Stimulated activated CD4-positive, alpha-beta T cell treated with anti-CD3 and anti-CD28 coated beads, Interleukin-12 subunit alpha, Interleukin-12 subunit beta, amount 100 ng/mL, for 4 hours (primary cell): ENCODE measurements at places on chromosomes 16 and 17.
A peak's percentile ranks its signal among the peaks of the same experiment; 100 is the strongest.

GRCh38 chr16:12099451-12100123 lies 123.1 kb downstream of the SNX29 start:
- no peak for DNase-seq

DNA sequence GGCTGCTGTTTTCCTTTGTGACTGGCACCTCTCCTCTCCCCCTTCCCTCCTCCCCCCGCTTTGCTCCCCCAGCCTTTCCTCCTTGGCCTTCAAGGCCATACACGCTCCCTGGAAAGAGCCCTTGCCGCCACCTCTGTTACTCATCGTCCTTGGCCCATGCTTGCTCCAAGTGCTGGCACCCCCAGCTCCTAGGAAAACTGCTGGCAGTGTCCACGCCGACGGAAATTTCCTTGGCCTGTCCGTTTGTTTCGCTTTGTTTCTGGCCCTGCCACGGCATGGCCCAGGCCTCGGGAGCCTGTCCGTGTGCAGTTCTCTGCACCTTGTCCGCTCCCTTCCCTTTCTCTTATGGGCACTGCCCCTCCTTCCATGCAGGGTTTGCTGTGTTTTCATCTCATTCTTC lies 18.0 kb downstream of the CA5A start:
- DNase-seq, result no peak

DNA sequence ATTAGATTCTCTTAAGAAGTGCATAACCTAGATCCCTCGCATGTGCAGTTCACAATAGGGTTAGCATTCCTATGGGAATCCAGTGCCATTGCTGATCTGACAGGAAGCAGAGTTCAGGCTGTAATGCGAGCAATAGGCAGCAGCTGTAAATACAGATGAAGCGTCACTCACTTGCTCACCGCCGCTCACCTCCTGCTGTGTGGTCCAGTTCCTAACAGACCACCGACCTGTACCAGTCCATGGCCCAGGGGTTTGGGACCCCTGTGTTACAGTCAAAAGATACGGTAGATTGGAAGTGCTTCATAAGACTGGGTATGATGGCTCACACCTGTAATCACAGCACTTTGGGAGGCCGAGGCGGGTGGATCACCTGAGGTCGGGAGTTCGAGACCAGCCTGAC lies 2.8 kb downstream of the STAT5A start:
- no peak for DNase-seq

DNA sequence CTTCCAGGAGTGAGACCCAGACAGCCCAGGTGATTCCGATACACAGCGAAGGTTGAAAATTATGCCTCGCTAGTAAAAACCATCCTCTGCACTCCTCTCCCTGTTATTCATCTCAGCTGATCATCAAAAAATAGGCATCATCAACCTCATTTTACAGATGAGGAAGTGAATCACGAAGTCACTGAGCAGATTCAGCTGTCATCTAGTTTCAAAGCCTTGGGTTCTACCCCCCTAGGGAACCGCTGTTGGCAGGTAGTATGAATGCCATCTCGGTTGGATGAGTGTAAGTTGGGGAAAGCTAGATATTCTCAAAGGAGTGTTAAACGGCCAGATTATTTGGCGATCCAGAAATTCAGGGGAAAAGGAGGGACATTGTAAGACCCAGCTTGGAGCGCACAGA lies 2.0 kb downstream of the CRYM start:
- DNase-seq, result no peak

DNA sequence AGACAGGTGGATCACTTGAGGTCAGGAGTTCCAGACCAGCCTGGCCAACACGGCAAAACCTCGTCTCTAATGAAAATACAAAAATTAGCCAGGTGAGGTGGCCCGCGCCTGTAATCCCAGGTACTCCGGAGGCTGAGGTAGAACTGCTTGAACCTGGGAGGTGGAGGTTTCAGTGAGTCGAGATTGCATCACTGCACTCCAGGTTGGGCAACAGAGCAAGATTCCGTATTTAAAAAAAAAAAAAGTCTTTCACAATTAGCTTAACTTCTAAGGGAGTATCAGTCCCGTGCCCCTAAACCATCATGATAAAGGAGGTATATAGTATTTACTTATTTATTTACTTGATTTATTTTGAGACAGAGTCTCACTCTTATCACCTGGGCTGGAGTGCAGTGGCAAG lies 3.4 kb upstream of the MEFV start:
- no peak for DNase-seq

- no peak for DNase-seq
These were observed 11.5 kb downstream of the NHERF1 start for GRCh38 chr17:74759941-74760340.

- DNase-seq, result no peak
These were observed 2.8 kb upstream of the TNFRSF13B start for GRCh38 chr17:16974569-16975276.

DNA sequence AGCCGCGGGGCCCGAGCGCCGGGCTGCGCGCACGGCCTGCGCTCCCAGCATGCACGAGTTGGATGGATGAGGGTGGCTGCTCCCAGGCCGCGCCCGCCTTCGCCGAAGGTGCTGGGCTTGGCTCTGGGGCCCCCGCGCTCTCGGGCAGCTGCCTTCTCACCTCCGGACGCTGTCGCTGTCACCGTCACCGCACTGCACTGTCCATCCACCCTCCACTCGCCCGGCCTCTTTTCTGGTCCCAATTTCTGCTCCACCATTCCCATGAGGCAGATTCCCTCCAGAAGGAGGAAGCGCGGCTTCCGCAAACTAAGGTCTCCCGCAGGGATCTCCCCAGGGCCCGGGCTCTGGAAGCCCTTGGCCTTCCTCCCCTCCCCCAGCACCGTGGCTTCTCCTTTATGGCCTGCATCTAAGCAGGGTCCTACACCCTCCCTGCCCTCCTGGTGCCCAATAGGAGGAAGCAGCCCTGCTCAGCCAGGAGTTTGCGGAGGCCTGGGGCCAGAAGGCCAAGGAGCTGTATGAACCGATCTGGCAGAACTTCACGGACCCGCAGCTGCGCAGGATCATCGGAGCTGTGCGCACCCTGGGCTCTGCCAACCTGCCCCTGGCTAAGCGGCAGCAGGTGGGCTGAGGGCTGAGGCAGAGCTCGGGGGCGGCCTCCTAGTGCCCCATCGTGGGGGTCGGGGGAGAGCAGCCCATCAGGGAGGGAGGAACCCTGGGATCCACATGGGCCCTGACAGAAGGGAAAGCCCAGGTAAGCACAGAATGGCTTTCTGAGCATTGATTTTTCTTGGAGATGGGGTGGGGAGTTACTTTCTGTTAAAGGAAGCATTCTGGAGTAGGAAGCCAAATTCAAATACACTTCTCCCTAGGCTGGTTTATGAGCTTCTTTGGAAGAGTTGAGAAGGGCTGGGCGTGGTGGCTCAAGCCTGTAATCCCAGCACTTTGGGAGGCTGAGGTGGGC lies 899 bp downstream of the ACE start:
- no peak for DNase-seq

- no peak for DNase-seq
These were observed 7.0 kb downstream of the XYLT2 start for GRCh38 chr17:50352693-50353599.

GRCh38 chr16:56898847-56899246 lies 33.1 kb upstream of the HERPUD1 start:
- no peak for DNase-seq

GRCh38 chr16:29029168-29029994 lies 44.5 kb downstream of the LAT start:
- peak; percentile 86 for DNase-seq

GRCh38 chr17:59688008-59688407 lies 19.2 kb downstream of the PTRH2 start:
- no peak for DNase-seq

- DNase-seq, result no peak
These were observed 51.7 kb downstream of the NXN start for GRCh38 chr17:927611-928461.

- DNase-seq, result no peak
These were observed 69.8 kb upstream of the RPH3AL start for GRCh38 chr17:422196-422930.

- DNase-seq, result no peak
These were observed 46.9 kb downstream of the IRX6 start for GRCh38 chr16:55370762-55371482.

DNA sequence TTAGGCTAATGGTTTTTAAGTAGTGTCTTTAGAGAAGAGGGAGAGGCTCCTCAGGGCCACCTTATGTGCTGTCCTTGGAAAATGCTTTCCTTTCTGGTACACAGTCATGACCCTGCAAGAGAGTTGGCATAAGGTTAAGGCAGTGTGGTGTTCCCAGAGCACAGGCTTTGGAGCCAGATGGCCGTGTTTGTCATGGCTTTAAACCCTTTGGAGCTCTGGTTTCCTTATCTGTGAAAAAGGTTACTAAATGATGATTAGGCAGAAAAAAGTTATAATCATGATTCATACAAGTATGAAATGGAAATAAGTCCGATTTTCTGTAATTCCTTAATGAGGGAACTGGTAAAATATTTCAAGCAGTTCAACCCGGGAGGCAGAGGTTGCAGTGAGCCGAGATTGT lies 13.2 kb downstream of the UTP4 start:
- no peak for DNase-seq

GRCh38 chr17:20987511-20987910 lies 55.3 kb downstream of the USP22 start:
- DNase-seq, result no peak

GRCh38 chr16:65045961-65046360 lies 75.9 kb downstream of the CDH11 start:
- no peak for DNase-seq

DNA sequence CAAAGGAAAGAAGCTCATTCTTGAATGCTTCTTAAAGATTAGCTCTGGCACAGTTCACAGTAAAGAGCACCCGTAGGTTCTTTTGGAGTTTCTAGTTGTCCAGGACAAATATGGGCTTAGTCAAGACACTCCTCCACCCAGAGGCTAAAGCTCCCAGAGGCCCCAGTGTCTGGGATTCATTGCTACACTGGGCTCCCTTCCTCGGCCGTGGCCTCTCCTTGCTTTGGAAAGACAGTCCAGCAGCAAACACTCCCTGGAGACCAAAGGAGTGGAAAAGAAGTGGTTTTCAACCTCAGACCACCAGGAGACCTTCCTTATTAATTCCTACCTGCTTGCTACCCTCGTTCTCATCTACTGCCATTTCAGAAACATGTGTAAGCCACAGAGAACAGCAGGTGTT lies 17.1 kb downstream of the PHB1 start:
- no peak for DNase-seq

DNA sequence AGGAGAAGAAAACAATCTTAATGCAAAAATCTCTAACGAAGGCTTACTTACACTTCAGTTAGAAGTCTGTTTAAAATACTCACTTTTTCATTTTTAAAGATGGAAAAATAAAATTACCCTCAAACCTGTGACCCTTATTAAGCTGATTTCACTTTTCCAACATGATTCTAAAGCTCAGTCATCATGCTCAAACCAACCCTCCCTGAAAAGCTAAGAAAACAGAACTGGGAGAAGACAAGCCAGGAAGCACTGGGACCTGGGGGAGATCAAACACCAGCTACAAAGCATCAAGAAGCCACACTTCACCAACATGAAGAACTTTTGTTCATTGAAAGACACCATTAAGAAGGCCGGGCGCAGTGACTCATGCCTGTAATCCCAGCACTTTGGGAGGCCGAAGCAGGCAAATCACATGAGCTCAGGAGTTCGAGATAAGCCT lies 88.8 kb downstream of the LITAF start:
- DNase-seq, result no peak
